NCI-H1105 (cell line): ENCODE measurements at places on chromosomes 1 and 21.

- DNase-seq, result no peak
These were observed 24.4 kb downstream of the DLGAP3 start for GRCh38 chr1:34905098-34905459.

DNA sequence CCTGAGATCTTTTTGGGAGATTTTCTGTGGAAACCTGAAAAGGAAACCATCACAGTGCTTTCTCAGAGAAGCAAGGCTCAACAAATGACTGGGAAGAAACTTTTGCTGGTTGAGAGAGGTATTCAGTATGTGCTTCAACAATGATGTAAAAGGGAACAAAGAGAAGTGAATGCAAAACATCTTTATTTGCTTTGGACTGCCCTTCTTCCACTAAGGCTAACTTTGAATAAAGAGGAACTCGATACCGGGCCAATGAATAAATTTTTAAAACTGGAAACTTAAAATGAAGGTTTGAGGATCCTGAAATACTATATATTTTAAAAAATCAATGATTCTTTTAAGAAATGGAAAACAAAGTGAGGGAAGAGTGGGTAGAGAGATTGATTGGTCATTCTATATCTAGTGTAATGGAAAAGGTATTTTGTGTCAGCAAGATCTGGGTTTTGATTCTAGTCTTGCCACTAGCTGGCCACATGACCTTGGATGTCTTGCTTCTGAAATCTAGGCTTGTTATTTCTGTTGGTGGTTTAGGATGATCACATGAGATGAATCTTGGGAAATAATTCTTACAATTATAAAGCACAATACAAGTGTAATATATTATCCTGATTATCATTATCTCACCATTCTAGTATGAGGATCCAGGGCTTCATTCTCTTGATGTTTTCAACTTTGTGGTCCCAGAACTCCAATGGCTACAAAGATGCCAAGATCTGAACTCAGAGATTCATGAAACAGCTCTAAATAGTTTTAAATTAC lies 34.6 kb upstream of the APOBEC4 start:
- no peak for DNase-seq

DNA sequence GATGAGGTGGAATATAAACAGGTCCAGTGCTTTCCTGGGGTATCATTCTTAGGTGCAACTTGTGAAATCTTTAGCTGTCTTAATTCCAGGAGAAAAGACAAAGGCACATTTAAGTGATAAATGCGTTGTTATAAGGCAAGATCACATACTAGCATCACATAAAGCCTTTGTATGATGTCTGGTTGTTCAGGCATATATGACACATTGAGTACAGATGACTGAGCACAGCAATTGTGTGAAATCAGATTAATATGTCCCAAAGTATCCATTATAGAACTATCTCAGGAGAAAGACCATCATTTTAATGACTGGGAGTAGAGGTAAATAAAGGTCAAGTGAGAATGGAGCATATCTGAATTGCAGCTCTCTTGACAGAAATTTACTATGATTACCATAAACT lies 205.1 kb downstream of the PTGER3 start:
- DNase-seq, result no peak

DNA sequence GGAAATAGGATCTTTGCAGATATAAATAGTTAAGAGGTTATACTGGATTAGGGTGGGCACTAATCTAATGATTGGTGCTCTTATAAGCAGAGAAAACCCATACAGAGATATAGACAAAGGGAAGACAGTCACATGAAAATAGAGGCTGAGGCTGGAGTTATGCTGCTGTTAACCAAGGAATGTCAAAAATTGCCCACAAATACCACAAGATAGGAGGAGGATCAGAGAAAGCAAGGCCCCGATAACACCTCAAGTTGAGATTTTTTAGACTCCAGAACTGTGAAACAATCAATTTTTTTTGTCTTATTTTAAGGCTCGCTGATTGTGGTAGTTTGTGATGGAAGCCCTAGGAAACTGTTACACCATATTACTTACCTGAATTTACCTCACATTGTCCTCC lies 513.2 kb downstream of the COL11A1 start:
- DNase-seq, result no peak

DNA sequence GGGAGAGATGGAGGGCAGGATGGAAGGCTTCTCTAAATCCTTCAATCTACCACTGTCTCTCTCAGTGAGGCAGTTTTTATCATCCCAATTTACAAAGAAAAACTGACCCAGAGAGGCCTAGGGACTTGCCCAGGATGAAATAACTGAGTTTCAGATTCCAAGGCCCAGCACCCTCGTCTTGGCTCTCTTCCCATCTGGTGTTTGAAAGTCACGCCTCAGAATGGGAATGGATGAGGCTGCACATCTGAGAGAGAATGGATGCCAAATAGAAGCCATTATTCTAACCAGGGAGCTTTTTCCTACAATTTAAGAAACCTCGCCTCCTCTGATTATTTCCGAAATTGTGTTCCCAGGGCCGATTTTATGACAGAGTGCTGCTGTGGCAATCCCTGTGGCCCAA lies 10.6 kb upstream of the KCNN3 start:
- no peak for DNase-seq

GRCh38 chr1:59045636-59046035 lies 251.3 kb upstream of the FGGY start:
- DNase-seq, result no peak

- no peak for DNase-seq
These were observed 975 bp upstream of the MNDA start for GRCh38 chr1:158830074-158830677.

DNA sequence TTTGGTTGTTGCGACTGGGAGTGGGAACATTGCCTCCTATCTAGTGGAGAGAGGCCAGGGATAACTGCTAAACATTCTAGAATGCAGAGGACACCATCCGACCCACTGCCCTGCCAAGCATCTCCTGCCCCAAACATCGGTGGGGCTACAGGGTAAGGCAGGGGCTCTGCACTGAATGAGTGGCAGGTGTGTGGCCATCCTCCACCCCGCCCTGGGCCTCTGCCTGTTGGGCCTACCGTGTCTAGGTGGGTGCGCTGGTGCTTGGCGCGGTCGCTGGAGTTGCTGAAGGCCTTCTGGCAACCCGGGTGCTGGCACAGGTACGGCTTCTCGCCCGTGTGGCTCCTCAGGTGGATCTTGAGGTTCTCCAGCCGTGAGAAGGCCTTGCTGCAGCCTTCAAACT lies 70.4 kb downstream of the DMRTB1 start:
- DNase-seq, result no peak

DNA sequence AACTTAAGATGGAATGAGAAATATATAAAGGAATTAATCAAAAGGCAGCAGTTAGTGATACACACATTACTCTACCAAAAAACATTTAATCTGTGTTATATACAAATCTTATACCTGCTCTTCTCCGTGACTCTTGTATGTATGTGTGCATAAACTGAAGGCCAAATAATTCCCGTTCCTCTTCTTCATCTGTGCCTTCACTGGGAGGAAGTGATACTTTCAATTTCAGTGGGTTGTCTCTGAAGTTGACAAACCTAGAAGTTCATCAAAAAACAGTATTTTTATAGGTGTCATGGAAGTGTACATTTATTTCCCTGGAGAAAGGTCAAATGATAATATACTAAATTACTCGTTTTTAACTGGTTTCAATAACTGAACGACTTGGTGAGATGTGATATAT lies 19.3 kb downstream of the TRMT13 start:
- no peak for DNase-seq

DNA sequence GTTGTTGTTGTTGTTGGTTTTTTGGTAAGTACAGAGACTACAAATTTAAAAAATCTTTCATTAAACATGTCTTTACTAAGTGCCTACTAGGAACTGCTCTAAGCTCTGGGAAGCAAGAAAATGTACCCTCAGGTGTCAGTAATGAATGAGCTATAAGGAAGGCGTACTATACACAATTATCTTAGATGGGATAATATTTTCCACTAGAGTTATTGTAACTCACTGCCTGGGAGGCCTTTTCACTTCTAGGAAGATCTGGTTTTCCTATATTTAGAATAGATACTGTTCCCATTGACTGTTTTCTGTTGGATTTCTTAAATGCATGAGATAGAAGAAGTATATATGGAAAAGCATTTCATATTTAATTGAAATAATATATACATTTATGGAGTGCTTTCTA lies 19.6 kb downstream of the CLIC4 start:
- DNase-seq, result no peak
